ENCODE measurements at places on chromosomes 1 and 21.

- no peak for DNase-seq
Observed at GRCh38 chr21:37058261-37058660, 14.6 kb downstream of the PIGP start.

- no peak for DNase-seq
Observed at GRCh38 chr1:22781483-22781882, 70.8 kb downstream of the EPHB2 start.

DNA sequence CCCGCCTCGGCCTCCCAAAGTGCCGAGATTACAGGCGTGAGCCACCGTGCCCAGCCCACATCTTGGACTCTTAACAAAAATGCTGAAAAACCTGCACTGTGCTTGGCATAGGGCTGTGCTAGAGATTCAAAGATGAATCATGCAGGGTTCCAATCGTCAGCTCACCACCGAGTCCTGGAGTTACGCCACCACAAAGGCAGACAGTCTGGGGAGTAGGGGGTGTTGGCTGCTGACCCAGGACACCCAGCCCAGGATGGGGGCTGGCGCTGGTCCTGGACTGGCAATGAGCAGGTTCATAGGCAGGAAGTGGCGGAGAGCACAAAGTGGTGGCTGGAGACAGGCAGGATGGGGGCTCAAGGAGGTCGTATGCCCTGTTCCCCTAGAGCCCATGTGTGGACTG lies 16.0 kb downstream of the PSRC1 start:
- DNase-seq: no peak

DNA sequence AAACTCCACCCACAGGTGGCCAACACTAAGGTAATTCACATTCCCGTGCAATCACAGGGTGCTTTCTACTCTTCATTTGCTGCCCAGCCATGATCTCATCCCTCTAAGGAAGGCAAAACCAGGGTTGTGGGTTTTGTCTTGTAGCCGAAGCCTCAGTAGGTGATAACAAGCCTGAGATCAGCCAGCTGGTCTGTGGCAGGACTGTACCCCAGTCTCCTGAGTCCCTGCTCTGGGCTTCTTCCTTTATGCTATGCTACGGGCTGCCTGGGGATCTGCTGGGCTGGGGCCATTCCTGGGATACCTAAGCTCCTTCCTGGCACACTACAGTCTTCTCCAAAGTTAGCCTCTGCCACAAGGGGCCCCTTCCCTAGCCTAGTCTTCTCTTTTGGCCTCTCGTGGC lies 9.8 kb downstream of the PPFIA4 start:
- no peak for DNase-seq

GRCh38 chr1:145963265-145964019 lies 933 bp downstream of the ANKRD34A start:
- no peak for DNase-seq

GRCh38 chr1:175537571-175537970 lies 205.8 kb downstream of the TNR start:
- DNase-seq: no peak
